ENCODE measurements at places on chromosomes 4 and X.

GRCh38 chrX:55030271-55031205 is at the start of gene ALAS2:
Gene ALAS2 (minus strand): TSS chrX:55030977. CDS start chrX:55026000, 4,977 bp downstream.
- no peak for DNase-seq

DNA sequence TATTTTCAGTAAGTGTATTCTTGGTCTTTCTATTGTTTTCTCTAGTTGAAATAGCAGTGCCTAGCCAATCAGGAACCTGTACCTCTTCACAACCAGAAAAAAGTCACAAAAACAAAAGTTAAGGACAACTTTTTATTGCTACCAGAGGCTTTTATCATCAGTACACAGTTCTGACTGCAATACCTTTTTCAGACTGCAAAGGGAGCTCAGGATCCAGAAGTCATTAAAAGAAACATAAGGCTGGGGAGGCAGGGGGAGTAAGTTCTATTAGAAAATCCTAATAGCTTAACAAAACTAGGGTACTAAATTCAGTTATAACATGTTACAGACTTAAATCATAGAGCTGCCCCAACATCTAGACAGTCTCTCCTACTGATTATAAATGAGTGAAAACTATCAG is 28.8 kb downstream of the CCNI start:
- no peak for DNase-seq

DNA sequence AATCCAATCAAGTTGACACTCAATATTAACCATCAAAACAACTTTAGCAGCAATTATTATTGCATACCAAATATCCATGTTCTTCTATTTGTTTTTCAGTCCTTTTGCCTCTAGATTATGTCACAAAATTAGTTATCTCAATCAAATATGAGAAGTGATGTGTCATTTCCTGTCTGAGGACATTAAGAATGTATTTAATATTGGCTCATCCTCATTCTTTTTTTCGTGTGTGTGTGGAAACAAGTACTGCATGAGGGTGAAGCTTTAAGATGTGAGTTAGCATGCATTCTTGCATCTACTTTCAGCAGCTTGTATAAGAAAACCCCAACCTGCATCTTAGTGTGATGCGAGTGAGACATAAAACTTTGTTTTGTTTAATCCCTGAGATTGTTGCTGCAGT is 301.4 kb downstream of the GRIA2 start:
- DNase-seq = no peak

GRCh38 chr4:57661517-57662090 is 551.4 kb upstream of the IGFBP7 start:
- no peak for DNase-seq

GRCh38 chrX:67673741-67674274 is 130.0 kb downstream of the AR start:
- no peak for DNase-seq

DNA sequence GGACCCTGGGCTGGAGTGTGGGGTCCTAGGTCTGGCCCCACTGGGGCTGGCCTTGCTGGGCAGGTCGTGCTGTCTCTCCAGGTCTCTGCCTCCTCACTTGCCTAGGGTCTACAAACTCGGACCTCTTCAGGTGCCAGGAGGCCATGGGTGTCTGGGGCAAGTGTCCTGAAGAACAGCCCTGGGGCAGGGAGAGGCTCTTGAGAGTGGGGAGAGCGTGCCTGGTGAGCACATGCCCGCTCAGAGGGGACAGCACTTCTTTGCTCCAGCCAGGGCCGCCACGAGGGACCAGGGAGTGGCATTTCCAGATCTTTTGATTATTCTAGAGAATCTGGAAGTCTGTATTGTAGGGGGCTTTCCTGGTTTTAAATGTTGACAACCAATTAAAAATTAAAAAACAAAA is 63.7 kb downstream of the SORCS2 start:
- DNase-seq = no peak

GRCh38 chrX:23103546-23103945 is 103.8 kb downstream of the DDX53 start:
- no peak for DNase-seq

DNA sequence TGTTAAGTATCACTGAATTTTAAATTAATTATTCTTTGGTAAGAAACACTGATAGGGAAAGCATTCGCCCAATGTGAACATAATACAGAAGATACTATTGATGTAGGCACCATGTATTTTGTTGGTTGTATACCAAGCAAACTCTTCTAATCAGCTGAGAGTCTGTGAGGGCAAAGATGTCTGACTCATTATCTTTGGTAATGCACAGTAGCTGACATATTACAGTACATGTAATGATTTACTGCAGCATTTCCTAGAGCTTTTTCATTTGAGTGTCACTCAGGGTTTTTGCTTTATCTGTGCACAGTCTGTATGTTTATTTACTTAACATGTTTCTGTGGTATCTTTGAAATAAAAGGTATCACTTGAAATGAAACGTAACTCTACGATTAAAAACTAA is 49.2 kb downstream of the CENPVL3 start:
- no peak for DNase-seq

- no peak for DNase-seq
Observed at GRCh38 chrX:37781814-37782213, 2.0 kb downstream of the CYBB start.

GRCh38 chr4:154292589-154292988 is 199.0 kb downstream of the DCHS2 start:
- no peak for DNase-seq

DNA sequence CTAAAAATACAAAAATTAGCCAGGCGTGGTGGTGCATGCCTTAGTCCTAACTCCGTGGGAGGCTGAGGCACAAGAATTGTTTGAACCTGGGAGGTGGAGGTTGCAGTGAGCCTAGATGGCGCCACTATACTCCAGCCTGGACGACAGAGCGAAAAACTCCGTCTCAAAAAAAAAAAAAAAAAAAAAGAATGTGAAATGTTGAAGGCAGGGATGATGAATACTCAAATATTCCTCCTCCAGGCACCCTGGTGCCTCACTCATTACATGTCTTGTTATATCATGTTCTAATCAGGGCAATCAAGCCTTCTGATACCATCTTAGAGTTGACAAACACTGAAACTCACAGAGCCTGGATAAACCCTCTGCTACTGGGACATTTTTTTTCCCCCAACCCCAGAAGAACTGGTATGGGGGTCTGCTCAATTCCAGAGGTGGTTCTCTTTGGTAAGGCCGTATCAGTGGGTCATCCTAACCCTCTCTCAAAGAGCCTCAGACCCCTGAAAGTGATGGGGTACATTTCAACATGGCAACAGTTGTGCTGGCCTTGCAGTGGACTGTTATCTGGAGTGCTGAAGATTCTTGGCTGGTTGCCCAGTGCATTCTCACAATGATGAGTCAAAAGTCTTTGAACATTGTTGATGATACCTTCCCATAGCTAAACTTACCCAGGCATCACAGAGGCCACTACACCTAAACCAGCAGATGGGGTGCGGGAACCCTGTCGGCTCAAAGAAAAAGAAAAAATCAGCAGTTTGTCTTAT is 2.4 kb upstream of the SH3KBP1 start:
- peak; percentile 31 for DNase-seq

GRCh38 chrX:10949541-10949940 is 161.6 kb upstream of the HCCS start:
- DNase-seq = no peak

GRCh38 chr4:107855723-107856122 is 31.0 kb downstream of the SGMS2 start:
- DNase-seq = no peak

- no peak for DNase-seq
Observed at GRCh38 chrX:101693476-101693875, 33.8 kb upstream of the ARMCX2 start.

DNA sequence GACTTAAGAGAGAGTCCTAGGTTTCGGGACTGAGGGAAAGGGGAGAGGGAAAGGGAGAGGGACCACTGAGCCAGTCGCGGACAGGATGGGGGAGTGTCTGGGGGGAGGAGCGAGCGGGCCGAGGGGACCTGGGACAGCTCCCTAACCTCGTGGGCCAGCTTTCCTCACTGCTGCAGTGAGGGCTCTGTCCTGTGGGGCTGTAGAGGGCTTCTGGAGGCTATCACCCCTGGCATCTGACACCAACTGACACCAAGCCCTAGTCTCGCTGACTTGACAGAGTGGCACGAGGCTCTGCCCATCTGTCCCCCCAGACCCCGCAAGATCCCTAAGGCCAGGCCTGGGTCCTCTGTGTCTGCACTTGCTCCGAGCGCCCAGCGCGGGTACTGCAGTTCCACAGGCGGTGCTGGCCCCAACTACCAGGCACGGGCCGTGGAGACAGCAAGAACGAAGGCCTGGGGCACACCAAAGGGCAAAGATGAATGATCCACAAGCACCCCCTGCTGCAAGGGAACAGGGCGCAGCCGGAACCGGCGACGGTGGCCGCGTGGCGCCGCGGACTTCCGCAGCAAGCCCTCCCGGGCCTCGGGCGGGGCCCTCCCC is 465 bp downstream of the HAUS7 start:
- peak; percentile 42 for DNase-seq

DNA sequence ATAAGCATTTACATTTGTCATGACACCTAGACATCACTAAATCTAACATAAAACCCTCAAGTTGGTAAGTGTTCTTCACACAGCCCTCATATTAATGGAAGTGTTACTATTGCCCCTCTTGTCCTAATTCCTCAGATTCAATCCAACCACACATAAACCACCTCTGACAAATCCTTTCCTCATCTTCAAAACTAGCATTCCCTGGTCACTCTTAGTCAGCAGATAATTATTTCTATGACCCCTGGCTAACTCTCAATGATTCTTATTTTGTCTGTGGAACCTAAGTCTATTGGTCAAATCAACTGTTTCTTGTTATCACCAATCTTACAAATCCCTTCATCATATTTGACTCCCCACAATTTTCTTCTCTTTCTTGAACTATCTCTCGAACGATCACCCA is 168.6 kb downstream of the PPP3CA start:
- DNase-seq = no peak

DNA sequence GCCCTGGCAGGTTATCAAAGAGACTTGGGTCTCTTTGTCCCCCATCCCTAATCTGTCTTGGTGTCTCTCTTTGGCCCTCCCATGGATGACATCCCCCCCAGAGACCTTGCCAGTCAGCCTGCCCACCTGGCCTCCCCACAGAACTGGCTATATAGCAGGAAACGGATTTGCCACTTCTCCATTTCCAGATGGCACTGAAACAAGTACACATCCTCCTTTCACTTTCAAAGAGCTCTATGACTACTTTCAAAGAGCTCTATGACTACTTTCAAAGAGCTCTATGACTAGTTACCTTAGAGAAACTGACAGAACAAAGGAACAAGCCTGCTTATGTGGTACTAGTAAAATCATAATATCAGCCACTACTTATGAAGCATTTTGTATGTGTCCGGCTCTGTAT is 175.3 kb downstream of the MAML3 start:
- no peak for DNase-seq

GRCh38 chrX:53116101-53116500 is 22.2 kb downstream of the KANTR start:
- no peak for DNase-seq

DNA sequence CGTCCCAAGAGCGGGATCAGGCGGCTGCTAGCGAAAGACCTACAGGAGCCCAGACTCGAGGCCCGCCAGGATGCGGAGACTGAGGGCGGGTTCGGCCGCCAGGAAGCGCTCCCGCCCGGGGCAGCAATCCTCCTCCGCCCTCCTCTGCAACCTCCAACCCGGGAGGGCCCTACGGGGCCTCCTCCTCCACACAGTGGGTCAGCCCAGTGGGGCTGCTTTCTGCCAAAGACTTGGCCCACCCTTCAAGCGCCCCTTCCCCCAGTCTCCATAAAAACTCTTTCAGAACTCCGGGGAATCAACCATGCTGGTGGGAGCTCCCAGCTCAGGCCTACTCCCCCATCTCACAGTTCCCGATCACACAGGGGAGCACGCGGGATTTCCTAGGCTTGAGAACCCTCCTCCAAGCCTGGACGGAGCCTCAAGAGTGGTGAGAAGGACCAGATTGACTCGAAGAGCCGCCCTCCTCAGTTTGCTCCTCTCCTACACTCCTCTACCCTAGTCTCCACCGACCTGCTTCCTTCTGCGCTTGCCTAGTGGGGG is 77.5 kb downstream of the RLIM start:
- no peak for DNase-seq

DNA sequence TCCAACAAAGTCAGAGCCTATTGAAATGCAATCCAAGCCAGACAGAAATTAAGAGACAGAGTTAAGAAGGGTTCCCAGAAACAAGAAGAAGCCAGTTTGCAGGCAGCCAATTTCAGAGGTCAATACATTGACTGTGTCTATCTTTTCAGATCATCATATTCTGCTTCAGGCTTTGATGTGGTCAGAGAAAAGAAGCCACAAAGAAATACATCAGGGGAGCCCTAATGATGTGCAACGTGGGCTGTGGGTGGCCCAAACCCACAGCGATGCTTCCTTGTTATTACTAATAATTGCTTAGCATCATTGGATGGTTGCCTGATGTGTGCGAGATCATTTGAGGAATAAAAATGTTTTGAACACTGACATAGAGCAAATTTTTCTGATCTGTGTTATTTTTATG is 99.0 kb upstream of the DUSP21 start:
- DNase-seq = no peak

GRCh38 chrX:84363663-84364062 is 138.6 kb downstream of the HDX start:
- no peak for DNase-seq

DNA sequence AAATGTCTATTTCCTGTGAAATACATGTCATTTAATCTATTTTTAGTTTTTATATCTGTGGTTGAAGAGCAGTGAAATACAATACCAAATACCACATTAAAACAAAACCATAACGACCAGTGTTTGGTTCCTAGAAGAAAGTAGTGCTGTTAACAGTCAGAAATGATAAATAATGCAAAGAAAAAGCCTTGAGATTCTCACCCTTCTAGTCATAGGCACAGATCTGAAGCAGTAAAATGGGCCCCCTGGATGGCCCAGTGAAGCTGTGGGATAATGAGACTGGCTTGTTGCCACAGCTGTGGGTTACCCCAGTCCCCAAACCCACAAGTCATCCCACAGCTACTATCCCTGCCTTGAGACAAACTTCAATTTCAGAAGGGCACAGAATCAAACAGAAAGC is 137.3 kb upstream of the RPL34 start:
- no peak for DNase-seq

- DNase-seq = no peak
Observed at GRCh38 chr4:173362666-173363065, 8.1 kb upstream of the SAP30 start.

GRCh38 chr4:118948545-118949144 is 60.0 kb downstream of the SYNPO2 start:
- no peak for DNase-seq

DNA sequence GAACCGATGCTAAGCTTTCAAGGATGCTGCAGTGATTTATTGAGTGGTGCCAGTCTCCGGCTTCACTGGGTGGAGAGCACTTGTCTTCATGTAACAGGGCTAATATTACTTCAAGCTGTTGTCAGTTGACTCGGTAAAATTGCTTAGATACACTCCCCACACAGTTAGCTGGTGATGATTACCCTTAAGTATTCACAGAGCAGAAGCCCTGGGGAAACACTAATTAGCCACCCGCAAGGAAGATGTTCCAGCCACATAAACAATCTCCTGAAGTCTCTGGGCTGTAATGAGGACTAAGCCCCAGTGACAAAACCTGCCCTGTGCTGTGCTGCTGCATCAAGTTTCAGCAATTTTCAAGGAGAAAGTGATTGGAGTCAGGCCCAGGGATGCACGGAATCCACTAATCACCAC is 37.3 kb upstream of the GK2 start:
- no peak for DNase-seq

All from urothelium cell line (cell line).